ENCODE measurements at places on chromosomes 12 and 14.

GRCh38 chr12:6909421-6910145 is 4.8 kb upstream of the ENO2 start:
- no peaks in the 10 kb centered on the region for H3K27me3 ChIP-seq
- peaks cover 21% of the 10 kb centered on the region for H3K4me1 ChIP-seq
- H3K27ac ChIP-seq, result no peak overlapping the region
- no peaks in the 10 kb centered on the region for H3K36me3 ChIP-seq

- peaks cover 41% of the 10 kb centered on the region for H3K36me3 ChIP-seq
- H3K4me3 ChIP-seq, result no peak overlapping the region
- no peaks in the 10 kb centered on the region for H3K27me3 ChIP-seq
- H3K4me1 ChIP-seq, result peaks cover 5% of the 10 kb centered on the region
- H3K27ac ChIP-seq, result no peak overlapping the region
Observed at GRCh38 chr14:22926316-22926715, 2.9 kb downstream of the PRMT5 start.

DNA sequence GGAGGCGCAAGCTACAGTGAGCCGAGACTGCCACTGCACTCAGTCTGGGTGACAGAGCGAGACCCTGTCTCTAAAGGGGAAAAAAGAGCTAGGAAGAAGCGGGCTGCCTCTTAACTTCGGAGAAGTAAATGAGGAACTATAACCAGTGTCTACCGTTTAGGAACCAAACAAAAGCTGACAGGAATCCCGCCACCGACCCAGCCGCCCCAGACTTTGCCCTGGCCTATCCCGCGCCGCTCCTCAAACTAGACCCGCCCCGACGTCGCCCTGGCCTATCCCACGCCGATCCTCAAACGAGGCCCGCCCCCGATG is 568 bp upstream of the SIVA1 start:
- H3K36me3 ChIP-seq, result peaks cover 33% of the 10 kb centered on the region
- no peak for DNase-seq
- peaks cover 23% of the 10 kb centered on the region for H3K4me1 ChIP-seq
- H3K27me3 ChIP-seq, result no peaks in the 10 kb centered on the region

GRCh38 chr14:101028971-101029667 is 125.6 kb upstream of the RTL1 start:
- no peaks in the 10 kb centered on the region for H3K27me3 ChIP-seq
- H3K27ac ChIP-seq, result no peak overlapping the region
- H3K4me1 ChIP-seq, result no peaks in the 10 kb centered on the region

DNA sequence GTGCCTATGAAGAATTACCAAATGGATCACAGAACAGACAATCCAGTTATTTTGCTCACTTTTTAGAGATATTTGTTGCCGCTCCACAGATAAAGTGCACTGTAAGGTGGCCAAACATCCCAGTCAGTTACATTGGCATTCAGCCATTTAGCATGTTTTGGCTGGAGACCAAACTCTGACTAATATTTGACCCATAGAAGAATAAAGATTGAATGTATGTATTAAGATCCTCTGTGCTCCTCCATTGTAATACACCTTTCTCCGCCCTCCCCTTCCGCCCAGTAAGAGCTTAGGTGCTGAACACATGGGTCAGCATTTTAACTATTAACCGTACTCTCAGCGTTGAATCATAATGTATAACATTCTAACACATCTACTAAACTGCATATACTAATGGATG is 163.4 kb downstream of the ANO6 start:
- H3K4me1 ChIP-seq, result no peaks in the 10 kb centered on the region
- H3K4me3 ChIP-seq, result no peak overlapping the region
- DNase-seq, result no peak

DNA sequence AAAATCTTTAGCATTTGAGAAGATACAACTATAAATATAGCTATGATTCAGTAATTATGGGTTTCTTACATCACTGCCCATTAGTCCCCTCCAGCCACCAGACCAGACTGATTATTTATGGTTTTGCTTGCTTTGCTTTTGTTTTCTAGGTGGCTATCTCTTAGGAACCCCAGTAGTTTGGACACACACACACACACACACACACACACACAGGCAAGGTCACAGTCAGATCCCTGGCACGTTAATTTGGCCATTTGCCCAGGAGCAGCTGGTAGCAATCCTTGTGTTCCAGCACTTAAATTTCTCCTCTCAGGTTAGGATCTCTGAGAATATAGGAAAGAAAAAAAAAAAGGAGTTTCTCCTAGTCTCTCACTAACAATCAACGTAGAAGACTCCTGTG is 90.2 kb upstream of the RESF1 start:
- no peak for DNase-seq
- H3K4me3 ChIP-seq, result no peak overlapping the region
- H3K27me3 ChIP-seq, result no peaks in the 10 kb centered on the region
- H3K4me1 ChIP-seq, result no peaks in the 10 kb centered on the region
- no peaks in the 10 kb centered on the region for H3K36me3 ChIP-seq
- H3K27ac ChIP-seq, result no peak overlapping the region

GRCh38 chr12:120489018-120489417 is 6.9 kb upstream of the DYNLL1 start:
- peaks cover 3% of the 10 kb centered on the region for H3K4me1 ChIP-seq
- no peak overlapping the region for H3K4me3 ChIP-seq
- H3K27ac ChIP-seq, result no peak overlapping the region
- no peaks in the 10 kb centered on the region for H3K27me3 ChIP-seq

Data from neuronal stem cell (in vitro differentiated cells).